Tibial nerve (tissue), 4 donors: ENCODE measurements at places on chromosomes 7 and 10. TPM values are rescaled to one million over a fixed set of nuclear protein-coding genes. Genes with fewer than 3 reads are reported as not detected.

The RHEB gene
- total RNA-seq = 106 TPM

The LIPK gene
- not detected for total RNA-seq

The CALML5 gene
- total RNA-seq = not detected

The CPN1 gene
- not detected for total RNA-seq
